ENCODE measurements at places on chromosomes 3 and 15. TPM values are rescaled to one million over a fixed set of nuclear protein-coding genes. Genes with fewer than 3 reads are reported as not detected.
A peak's percentile ranks its signal among the peaks of the same experiment; 100 is the strongest.

DNA sequence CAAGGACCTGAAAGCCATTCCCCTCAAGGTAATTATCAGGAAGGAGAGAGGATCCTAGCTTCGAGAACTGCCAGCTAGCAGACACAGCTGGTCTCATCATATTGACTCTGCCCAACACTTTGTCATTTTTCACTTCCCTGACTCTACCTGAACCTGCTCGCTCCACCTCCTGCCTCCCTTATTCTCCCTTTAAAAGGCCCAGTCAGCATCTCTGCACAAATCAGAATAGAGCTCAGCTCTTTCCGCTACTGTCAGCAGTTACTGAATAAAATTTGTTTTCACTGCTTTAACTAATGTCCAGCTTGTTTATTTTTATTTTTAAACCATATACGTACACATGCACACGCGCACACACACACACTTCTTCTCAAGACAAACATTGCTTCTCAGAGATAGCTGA is 57.2 kb upstream of the MCF2L2 start:
- no peak for ATAC-seq

DNA sequence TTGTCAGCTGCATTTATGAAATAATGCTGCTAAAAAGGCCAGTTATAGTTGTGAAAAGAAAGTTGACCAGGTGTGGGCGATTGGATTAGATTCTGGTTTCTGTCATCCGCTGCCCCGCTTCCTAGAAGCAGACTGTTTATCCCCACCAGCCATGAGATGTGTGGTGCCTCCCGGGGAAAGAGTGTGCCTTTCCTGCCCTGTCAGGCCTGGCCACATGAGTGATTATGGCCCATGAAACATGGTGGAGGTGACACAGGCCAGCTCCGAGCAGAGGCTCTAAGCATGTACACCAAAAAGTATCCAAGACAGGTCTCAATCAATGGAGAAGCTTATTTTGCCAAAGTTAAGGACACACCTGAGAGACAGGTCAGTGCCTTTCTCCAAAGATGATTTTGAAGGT is 85.4 kb upstream of the ABHD2 start:
- no peak for ATAC-seq

Gene TUSC7
- total RNA-seq = not detected

DNA sequence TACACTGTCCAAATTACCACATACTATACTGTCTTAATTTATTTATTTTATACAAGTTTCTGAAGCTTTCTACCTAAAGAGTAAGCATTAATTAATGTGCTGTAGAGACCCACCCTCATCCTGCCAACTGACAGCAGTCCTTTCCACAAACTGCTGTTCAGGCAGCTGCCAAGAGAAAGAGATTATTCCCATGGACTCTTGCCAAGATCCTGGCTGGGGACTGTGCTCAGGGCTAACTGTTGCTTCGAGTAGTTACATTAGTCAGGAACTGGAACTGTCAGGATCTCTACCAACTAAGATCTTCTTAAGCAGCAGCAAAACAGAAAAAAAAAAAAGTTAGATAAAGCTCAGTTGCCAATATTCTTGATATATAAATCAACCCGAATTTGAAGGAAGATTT is 398.8 kb downstream of the MECOM start:
- ATAC-seq = no peak

DNA sequence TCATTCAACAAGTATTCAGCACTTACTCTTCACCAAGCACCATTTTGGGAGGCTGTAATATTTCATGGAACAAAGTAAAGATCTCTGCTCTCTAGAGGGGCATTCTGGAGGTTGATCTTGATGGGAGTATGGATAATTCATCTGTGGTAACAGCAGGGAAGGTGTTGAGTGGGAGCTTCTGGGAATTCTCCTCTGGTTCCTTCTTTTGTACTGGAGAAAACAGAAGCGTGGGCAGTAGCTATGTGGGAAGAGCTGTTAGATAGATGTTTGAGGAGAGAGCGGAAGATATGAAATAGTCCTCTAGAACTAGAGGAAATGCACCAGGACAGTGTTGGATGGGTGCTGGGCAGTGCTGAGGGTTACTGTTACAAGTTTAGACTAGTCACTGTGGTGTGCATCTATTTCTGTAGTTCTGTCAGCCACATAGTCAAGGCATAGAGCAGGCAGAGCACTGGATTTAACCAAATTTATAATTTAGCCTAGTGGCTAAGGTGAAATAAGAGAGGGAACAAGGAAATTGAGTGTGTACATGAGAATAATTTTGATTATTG is 9.6 kb downstream of the NMD3 start:
- ATAC-seq = no peak

DNA sequence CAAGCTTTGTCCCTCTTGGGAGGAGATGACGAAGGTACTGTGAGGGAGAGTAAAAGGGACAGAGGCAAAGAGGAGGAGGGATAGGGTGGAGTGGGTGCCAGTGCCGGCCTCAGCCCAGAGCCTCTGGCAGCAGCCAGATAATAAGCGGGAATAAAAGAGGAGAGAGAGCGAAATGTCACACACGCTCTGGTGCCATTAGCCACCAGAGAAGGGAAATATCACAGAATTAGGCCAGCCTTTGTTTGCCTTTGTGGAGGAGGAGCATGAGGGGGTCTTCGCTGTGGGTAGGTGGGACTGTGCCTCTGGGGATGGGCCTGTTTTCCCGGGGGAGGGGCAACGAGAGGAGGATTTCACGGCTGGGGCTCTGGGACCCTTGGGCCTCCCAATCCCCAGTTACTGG is 67.8 kb downstream of the LINGO1 start:
- ATAC-seq = no peak

GRCh38 chr3:158121295-158121694 is 11.4 kb downstream of the RSRC1 start:
- no peak for ATAC-seq

GRCh38 chr3:160006282-160007163 is 17.9 kb downstream of the IL12A start:
- ATAC-seq = peak; percentile 51

DNA sequence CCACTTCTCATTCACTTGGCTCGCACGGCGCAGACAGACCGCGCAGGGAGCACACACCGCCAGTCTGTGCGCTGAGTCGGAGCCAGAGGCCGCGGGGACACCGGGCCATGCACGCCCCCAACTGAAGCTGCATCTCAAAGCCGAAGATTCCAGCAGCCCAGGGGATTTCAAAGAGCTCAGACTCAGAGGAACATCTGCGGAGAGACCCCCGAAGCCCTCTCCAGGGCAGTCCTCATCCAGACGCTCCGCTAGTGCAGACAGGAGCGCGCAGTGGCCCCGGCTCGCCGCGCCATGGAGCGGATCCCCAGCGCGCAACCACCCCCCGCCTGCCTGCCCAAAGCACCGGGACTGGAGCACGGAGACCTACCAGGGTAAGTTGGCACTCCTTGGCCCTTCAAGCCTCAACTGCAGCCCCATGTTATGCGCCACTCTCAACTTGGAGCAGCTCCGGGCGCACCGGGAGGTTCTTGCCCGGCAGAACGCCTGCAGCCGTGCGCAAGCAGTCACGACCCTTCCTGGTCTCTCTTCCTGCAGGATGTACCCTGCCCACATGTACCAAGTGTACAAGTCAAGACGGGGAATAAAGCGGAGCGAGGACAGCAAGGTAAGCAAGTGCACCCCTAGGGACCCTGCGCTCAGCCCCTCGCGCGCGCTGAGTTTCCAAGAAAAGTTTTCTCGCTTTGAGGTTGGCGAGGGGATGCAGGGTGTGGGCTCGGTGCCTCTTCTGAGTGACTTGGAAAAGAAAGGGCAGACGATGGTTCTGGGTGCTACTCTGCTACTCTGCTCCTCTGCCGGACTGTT is at the start of gene BHLHE40:
BHLHE40 (plus strand) TSS at position 10 of the 801 bp plus-strand sequence; CDS start at position 292, 282 bp downstream.
- peak; percentile 11 for ATAC-seq

GRCh38 chr3:156685752-156686151 is 11.4 kb downstream of the TIPARP start:
- peak; percentile 15 for ATAC-seq

Measured in activated T-helper 17 cell treated with anti-CD3 and anti-CD28 coated beads, Interleukin-2, amount 50 U/mL, for 72 hours (primary cell).